CD4-positive, alpha-beta T cell treated with Interleukin-4 for 4 hours (primary cell): ENCODE measurements at places on chromosomes 2 and 18.

DNA sequence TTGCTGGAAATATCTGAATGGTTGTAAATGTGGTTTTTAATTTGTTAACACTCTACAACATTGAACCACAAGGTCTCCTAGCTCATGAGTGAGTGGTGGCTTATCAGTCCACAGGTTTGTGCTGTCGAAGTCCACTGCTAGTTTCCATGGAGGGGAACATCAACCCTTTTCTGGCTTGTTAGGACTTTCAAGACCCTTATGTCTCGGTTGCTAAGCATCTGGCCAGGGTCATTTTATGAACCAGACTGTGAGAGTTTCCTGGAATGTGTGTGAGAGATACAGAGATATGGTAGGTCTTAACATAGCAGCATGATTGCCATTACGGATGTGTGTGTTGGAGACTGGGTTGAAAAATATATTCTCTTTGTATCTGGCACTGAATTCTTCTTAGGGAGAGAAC, 36.9 kb downstream of the KCNE4 start:
- DNase-seq = no peak

GRCh38 chr2:61632276-61633169, 94.4 kb upstream of the XPO1 start:
- no peak for DNase-seq

GRCh38 chr2:117942551-117942950, 71.3 kb downstream of the CCDC93 start:
- DNase-seq = no peak

GRCh38 chr2:105936954-105937353, 192.2 kb downstream of the NCK2 start:
- no peak for DNase-seq

GRCh38 chr2:86634352-86634751, 10.7 kb upstream of the RNF103 start:
- no peak for DNase-seq

DNA sequence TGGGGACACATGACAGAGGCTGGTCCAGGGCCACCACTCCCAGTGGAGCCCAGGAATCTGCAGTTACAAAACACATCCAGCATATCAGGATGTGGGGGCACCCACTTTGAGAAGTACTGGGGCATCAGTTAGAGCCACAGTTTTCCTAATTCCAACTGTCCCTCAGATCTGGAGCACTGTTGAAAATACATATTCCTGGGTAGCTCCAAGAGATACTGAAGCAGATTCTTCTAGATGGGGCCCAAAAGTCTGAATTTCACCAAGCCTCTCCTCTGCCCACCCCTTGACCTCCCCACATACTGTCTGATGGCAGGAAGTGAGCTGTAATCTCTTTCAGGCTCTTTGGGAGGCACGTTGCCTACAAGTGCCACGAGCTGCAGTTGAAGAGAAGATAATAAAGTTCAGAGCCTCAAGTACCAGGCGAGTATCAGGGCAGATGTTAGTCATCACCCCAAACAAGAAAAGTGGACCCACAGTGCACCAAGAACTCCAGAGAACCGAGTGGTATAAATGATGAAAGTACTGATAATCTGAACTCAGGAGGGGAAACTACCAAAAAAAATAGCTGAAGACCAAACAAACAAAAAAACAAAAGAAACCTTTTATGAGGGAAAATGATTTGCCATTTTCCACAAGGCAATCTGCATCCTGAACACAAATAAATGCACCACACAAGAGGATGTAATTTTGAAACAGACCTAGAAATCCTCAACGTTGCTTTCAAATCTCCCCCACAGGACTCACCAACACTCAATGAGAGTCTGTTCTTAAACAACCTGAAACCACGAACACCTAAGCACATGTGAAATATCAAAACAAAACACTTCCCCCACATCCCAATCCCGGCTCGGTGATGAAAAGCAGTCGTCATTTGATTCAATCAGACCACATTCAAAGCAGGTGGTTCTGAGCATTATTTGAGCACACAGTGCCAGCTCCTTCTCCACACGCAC, 98.7 kb downstream of the TCF4 start:
- DNase-seq = no peak

GRCh38 chr2:64913357-64913869, 75.8 kb upstream of the SLC1A4 start:
- no peak for DNase-seq

DNA sequence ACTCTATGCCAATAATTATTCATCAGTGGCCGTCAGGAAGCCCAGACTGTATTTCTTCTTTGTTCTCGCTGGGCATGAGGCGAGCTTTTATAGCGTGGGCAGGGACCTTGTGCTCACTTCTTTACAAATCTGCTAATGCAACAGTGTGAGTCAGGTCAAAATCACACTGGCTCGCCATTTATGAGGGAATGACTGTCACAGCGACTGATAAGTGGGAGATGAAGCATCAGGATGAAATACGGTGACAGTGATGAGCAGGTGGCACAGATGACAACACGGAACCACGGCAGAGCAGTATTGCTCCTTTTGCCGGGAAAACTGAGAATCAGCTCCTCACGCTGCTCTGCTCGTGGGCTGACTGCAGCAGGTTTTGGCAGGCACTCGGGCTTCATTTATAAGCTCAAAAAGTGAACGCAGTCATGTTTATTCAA, 20.5 kb downstream of the TYMS start:
- no peak for DNase-seq

GRCh38 chr2:100380681-100381080, 36.8 kb downstream of the CHST10 start:
- DNase-seq = no peak

GRCh38 chr2:45178854-45179253, 169.6 kb upstream of the SIX2 start:
- DNase-seq = no peak

DNA sequence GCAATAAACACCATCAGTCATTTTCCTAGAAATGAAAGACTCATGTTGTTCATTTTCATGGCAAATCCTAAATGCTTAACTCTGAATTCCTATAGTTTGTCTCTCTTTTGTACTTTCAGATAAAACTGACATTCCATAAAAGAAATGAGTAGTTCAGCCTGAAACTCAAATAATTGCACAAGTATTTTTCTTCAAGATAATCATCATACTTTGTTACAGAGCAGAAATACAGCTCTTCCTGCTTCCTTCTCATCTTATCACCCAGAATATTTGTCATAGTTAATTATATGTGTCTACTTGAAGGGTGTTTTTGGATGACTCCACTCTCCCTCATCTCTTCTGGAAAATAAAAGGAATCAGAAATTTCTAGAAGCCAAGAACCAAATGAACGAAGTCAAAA, 141.1 kb downstream of the HNMT start:
- DNase-seq = no peak

GRCh38 chr2:30098266-30099005, 48.4 kb upstream of the YPEL5 start:
- no peak for DNase-seq

DNA sequence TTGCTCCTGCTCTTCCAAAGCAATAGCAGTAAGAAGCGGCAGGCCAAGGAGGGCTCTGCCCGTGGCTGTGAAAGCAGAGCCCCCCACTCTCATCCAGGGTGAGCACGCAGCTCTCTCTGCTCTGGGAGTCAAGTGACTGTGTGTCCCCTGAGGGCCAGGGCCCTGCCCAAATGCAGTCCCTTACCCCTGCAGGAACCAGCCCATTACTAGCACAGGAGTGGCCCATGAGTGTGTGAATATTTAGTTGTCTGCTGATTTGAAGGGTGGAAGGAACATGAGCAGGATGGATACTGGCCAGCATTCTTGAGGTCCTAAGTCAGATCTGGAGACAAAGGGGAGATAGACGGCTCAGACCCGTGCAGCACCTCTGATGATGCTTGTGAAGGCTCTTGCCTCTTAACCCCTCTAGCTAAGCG, 69.7 kb upstream of the FOSL2 start:
- no peak for DNase-seq

- DNase-seq = no peak
Measured at GRCh38 chr2:173523497-173523896, 168.8 kb downstream of the CDCA7 start.

- no peak for DNase-seq
Measured at GRCh38 chr2:126749537-126749936, 93.6 kb downstream of the GYPC start.

DNA sequence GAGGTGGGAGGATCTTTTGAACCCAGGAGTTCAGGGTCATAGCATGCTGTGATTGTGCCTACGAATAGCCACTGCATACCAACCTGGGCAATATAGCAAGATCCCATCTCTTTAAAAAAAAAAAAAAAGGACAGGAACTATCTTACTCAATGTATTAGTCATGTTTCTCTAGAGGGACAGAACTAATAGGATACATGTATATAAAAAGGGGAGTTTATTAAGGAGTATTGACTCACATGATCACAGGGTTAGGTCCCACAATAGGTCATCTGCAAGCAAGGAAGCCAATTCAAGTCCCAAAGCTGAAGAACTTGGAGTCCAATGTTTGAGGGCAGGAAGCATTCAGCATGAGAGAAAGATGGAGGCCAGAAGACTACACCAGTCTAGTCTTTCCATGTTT, 18.8 kb upstream of the CASP10 start:
- no peak for DNase-seq

DNA sequence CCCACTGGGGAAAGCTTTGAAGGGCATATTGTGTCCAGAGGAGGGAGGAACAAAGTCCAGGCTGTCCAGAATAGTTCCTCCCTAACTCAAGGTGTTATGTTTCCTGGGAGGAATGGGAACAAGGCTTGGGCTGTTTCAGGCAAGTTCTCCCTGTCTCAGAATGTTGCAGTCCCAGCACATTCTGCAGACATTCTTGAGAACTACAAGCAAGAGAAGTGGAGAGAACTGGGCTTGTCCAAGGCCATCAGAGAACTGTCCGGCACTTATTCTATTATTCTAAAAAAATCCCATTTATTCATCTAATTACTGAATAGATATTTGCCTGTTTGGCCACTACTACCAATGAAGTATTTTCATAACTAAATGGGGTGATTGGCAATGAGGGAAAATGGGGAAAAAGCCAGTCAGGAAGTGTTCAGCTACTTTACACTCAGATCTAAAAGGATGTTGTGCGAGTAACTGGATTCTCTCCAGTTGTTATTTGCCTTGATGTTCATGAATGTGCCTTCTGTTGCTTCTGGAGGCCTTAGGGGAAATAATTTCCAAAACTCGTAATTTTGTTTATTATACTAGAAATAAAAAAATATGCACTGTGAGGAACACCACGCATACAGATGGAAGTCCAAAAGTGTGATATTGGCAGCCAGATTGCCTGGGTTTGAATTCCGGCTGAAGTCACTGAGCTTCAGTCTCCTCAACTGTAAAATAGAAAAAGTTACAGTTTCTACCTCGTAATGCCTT, 300.1 kb upstream of the RND3 start:
- no peak for DNase-seq

- no peak for DNase-seq
Measured at GRCh38 chr2:156333274-156333950, 891 bp upstream of the NR4A2 start.

DNA sequence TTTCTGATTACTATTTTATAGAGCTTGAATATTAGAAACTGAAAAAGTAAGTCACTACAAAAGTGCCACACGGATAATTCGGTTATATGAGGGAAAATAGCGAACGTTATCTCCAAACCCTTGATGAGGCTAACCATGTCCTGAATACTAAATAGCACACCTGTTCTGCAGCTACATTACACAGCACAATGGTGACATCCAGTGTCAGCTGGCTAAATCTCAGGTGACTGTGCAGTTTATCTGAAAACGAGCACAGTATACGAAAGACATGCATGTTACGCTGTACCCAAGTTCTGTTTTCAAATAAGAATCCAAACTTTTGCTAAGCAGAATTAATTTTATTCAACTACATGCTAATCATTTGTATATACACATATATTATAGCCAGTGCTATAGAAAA, 9.0 kb downstream of the CCDC68 start:
- peak; percentile 15 for DNase-seq

GRCh38 chr18:62838475-62839098, 123.2 kb downstream of the PHLPP1 start:
- DNase-seq = no peak

GRCh38 chr2:26647981-26648380, 6.8 kb upstream of the CIB4 start:
- no peak for DNase-seq

- no peak for DNase-seq
Measured at GRCh38 chr2:235223011-235223410, 270.8 kb upstream of the AGAP1 start.

DNA sequence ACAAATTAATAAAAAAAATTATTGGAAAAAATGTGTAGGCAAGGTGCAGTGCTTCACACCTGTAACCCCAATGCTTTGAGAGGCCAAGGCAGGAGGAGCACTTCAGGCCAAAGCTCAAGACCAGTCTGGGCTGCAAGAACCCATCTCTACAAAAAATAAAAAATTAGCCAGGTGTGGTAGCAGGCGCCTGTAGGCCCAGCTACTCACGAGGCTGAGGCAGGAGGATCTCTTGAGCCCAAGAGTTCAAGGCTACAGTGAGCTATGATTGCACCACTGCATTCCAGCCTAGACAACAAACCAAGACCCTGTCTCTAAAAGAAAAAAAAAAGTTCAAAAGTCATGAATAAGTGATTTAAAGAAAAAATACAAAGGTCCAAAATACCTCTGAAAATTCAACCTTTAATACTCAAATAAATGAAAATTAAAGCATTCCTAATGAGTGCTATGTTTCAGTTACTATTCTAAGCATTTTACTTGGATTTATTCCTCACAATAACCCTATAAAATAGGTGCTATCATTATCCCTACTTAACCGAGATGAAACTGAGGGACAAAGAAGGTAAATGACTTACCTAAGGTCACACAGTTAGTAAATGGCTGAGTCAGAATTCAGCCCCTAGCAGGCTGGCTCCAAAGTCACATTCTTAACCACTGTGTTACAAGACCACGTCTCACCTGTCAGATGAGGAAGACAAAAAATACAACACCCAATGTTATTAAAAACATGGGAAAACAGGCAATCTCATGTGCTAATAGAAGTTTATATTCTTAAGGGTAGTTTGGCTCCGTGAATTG, 36.4 kb upstream of the PCBP1 start:
- DNase-seq = no peak

DNA sequence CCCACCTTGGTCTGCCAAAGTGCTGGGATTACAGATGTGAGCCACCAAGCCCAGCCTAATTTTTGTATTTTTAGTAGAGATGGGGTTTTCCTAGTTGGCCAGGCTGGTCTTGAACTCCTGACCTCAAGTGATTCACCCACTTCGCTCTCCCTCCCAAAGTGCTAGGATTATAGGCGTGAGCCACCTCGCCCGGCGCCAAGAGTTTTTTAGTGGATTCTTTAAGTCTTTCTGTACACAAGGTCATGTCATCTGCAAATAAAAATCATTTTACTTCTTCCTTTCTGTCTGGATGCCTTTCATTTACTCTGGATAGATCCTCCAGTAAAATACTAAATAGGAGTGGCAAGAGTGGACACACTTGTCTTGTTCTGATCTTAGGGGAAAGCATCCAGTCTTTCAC, 61.7 kb downstream of the KCMF1 start:
- DNase-seq = no peak

DNA sequence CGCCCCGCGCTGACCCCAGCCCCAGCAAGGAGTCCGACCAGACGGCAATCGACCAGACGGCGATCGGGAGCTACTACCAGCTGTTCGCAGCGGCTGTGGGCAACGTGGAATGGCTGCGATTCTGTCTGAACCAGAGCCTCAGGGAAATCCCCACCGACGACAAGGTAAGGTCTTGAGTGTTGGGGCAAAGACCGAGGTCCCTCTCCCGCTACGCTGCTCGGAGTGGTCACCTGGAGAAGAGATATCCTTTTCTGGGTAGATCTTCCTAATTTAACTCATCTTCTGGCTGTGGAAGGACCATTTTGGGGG, 704 bp downstream of the ANKRD53 start:
- DNase-seq = no peak
